ENCODE measurements at places on chromosomes 12 and 14. TPM values are rescaled to one million over a fixed set of nuclear protein-coding genes. Genes with fewer than 3 reads are reported as not detected.

ZFYVE26 gene
- 14.2 TPM for polyA plus RNA-seq

GRCh38 chr12:48744251-48745008 lies 27.9 kb upstream of the CCNT1 start:
- DNase-seq: no peak

DNA sequence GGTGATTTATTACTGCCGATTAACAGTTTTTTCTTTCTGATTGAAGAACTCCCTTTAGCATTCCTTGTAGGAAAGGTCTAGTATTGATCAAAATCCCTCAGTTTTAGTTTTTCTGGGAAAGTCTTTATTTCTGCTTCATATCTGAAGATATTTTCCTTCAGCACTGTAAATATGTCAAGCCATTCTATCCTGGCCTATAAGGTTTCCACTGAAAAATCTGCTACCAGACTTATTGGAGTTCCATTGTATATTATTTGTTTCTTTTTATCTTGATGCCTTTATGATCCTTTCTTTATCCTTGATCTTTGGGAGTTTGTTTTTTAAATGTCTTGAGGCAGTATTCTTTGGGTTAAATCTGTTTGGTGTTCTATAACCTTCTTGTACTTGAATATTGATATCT lies 55.0 kb upstream of the TMTC1 start:
- no peak for DNase-seq

DNA sequence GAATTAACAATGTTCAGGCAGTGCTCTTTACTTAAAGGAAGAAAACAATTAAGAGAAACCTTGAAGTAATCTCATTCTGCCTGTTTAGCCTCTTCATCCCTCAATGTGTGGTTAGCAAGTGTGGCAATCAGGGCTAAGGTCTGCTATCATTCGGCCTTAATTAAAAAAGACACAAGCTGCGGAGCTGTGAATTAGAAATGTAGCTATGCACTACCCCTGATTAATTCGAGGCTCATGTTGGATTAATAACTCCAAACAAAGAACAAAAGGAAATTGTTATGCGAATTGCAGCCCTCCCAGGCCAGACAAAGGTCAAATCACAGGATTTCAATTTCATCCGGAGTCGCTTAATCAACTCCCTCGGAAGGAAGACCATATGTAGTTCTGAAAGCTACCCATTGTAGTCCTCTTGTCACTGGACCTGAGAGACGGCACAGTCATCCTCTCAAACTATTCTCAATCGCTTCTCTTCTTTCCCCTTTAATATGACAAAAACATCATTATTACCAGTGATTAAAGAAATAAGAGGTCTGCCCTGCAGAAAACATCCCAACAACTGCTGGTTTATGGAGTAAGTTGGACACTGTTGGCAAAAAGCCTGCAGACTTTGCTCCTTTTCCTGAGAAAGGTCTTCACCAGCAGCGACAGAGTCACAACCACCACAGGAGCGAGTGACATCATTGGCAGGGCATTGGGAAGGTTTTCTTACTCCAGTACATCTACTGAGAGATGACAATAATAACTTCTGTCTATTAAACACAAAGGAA lies 71.1 kb upstream of the SOX5 start:
- DNase-seq: no peak

All from BJ (cell line).